ENCODE measurements at places on chromosomes 7 and 10. TPM values are rescaled to one million over a fixed set of nuclear protein-coding genes. Genes with fewer than 3 reads are reported as not detected.

Gene BCCIP
- total RNA-seq, result 50.5 TPM

Gene ATE1
- total RNA-seq, result 29.7 TPM

Gene KCP
- 1.5 TPM for total RNA-seq

Gene HPSE2
- total RNA-seq, result 0.05 TPM

Gene AVPI1
- total RNA-seq, result 5.6 TPM

Gene CYP2C9
- not detected for total RNA-seq

Gene TMEM184A
- 0.63 TPM for total RNA-seq

Gene FAM25A
- total RNA-seq, result not detected

Gene CCL26
- not detected for total RNA-seq

Gene EFCAB10
- total RNA-seq, result 4.0 TPM

Gene TMEM225B
- 1.8 TPM for total RNA-seq

Gene NCF1
- not detected for total RNA-seq

Gene FGF8
- total RNA-seq, result not detected

Gene GPC2
- total RNA-seq, result 79.5 TPM

Gene JCAD
- total RNA-seq, result 5.5 TPM

Gene ARL3
- 7.5 TPM for total RNA-seq

Gene OPALIN
- total RNA-seq, result 0.31 TPM

Gene SDHAF3
- total RNA-seq, result 52.0 TPM

Gene FRMD4A
- total RNA-seq, result 48.0 TPM
